Cortex of kidney (tissue), 1 donor: ENCODE measurements at places on chromosomes 12 and 14.

- no peak for DNase-seq
Observed at GRCh38 chr12:65287426-65287825, 8.9 kb downstream of the MSRB3 start.

DNA sequence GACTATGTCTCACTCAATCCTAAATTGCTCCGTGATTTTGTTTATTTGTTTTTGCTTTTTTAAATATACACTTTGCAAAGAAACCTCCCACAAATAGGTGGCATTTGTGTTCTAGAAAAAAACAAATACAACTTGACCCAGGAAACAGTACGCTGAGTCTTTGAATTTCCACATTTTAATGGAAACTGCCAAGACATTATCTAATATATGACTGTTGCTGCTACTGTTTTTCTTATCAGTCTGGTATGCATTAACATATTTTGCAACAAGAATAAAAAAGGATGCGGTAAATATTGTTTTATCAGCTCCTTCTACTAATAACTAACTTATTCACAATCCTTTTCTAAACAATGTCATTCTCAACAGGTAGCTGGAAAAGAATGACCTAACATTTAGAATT is 187.4 kb downstream of the LRIG3 start:
- DNase-seq = no peak

- DNase-seq = no peak
Observed at GRCh38 chr14:94638961-94639817, 27.0 kb downstream of the SERPINA3 start.

- no peak for DNase-seq
Observed at GRCh38 chr14:46596236-46596635, 55.3 kb downstream of the RPL10L start.

DNA sequence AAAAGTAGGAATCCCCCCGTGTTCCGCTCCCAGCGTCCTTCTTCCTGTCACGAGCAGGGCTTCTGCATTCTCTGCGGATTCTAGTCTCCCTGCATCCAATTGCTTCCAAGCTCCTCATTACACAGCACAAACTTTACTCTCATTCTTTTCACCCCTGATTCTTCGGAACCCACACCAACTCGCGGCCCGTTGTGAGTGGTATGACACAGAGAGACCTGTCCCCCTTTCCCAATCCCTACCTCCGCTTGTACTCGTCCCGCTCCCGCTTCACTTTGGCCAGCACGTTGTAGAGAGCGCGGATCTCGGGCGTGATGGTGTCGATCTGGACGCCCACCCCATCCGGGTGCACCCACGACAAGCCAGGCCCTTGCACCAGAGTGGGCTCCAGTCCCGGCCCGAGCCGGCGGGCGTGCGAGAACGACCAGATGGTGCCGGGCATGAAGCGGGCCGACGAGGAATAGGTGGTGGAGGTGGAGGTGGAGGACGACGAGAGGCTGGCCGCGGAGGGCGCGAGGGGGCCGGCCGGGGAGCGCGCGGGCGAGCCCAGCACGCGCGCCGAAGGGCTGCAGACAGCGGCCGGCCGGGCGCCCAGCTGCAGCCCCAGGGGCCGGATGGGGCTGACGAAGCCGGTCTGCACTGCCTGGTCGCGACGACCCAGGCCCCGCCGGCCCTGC is 687 bp downstream of the IFFO1 start:
- no peak for DNase-seq

- DNase-seq = no peak
Observed at GRCh38 chr14:22870811-22871223, 723 bp upstream of the LRP10 start.

- no peak for DNase-seq
Observed at GRCh38 chr12:128983371-128983770, 130.1 kb downstream of the GLT1D1 start.

GRCh38 chr14:94288610-94289465 is 4.2 kb downstream of the SERPINA10 start:
- no peak for DNase-seq

- no peak for DNase-seq
Observed at GRCh38 chr12:25106818-25107217, 88.1 kb downstream of the DNAI7 start.

- DNase-seq = no peak
Observed at GRCh38 chr12:123532808-123533649, 490 bp downstream of the RILPL1 start.

DNA sequence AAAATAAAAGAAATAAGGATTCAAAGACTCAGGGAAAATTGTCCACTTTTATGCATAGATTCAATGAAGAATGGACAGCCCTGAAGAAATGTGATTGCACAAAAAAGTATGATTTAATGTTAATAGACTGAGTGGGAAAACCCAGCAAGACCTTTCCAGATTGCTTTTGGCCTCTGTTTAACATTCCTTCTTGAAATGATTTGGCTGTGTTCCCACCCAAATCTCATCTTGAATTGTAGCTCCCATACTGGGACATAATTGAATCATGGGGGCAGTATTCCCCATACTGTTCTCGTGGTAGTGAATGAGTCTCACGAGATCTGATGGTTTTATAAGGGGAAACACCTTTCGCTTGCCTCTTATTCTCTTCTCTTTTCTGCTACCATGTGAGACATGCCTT is 1316.9 kb upstream of the SEL1L start:
- DNase-seq = no peak

DNA sequence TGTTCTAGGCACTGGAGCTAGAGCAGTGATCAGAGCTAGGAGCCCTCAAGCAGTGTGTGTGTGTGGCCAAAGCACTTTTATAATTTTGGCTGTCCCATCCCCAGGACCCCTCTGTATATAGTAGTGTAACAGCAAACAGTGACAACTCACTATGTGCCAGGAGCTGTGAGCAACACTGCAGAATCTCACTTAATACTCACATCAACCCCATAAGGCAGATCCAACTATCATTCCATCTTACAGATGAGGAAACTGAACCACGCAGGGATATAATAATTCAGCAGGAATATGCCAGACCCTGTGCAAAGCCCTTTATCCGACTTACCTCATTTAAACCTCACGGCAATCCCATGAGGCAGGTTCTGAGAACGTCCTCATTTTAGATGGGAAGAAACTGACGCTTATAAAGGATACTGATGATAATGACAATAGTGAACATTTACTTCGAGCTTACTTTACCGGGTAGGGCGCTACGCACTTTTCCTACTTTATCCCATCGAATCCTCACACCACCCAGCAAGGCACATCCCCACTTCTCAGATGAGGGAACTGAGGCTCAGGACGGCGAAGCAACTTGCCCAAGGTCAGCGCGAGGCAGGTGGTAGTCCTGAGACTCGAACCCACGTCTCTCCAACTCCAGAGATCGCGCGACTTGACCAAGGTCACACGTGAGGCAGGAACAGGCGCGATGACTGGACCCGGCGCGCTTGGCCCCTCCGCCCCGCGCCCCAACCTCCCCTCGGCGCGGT is 687 bp downstream of the RAB35 start:
- no peak for DNase-seq

GRCh38 chr14:95193081-95193480 is 35.8 kb upstream of the DICER1 start:
- DNase-seq = no peak

DNA sequence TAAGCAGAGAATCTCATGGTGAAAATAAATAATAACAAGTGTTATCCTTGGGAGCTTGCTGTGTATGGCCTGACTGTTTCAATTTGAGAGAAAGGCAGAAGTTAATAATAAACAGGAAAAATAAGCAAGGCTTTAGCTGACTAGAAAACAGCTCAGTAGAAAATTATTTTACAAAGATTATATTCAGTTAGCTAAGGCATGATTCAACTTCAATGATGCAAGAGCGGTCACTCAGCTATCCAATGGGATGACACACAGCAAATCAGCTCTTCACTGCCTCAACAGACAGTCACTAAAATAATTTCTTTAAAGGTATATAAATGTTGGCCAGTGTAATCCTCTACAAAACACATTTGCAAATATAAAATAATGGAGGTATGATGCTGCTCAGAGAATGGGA is 18.6 kb downstream of the GSTZ1 start:
- DNase-seq = no peak

- DNase-seq = no peak
Observed at GRCh38 chr14:55535516-55536203, 44.3 kb upstream of the KTN1 start.

DNA sequence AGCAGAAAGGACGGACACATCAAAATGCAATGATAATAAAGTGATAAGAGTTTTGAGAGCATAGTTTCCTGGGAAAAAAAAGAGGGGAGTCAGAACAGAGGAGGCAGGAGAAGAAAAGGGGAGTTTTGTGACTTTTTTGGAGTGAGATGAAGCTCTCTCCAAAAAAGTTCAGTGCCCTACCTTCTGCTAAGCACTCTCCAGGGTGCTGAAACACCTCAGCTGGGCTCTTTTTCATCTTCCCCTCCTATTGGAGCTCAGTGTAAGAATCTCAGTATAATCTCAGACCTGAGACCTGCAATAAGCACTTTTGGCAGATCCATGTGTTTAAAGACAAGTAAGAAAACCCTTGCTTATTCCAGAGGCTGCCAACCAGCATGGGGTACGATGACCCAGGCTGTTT is 58.9 kb upstream of the SRRM4 start:
- no peak for DNase-seq

GRCh38 chr12:111953455-111953854 is 59.5 kb downstream of the TMEM116 start:
- DNase-seq = no peak

DNA sequence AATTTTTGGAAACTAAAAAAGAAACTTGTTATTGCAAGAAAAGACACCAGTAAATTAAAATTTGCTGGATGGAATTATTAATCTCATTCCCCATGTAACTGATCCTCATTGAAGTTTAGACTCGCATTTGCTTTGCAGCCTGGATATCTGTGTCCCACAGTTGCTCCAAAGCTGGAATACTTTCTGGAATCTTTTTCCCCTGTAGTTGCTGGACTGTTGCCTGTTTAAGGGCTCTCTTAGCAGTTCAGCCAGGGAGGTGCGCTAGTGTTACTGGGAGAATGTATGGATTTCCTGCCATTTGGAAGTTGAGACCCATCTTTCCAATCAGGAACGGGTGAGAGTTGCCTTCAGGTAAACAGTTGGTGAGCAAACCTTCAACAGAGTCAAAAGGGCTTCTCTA is 20.3 kb downstream of the BCL2L14 start:
- no peak for DNase-seq

DNA sequence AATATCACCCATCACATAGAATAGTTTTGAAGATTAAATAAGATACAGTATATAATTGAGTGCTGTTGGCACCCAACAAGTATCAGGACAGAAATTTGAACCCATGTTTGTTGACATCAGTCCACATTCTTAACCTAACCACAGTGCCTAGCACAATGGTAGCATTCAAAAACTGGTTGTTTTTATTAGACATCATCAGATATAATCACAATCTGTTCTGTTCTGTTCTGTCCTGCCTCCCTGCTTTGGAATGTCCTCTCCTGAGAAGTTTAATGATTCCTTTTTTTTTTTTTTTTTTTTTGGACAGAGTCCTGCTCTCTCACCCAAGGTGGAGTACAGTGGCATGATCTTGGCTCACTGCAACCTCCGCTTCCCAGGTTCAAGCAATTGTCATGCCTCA is 476.6 kb downstream of the RMST start:
- no peak for DNase-seq

DNA sequence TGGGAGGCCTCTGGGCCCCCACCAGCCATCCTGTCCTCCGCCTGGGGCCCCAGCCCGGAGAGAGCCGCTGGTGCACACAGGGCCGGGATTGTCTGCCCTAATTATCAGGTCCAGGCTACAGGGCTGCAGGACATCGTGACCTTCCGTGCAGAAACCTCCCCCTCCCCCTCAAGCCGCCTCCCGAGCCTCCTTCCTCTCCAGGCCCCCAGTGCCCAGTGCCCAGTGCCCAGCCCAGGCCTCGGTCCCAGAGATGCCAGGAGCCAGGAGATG is 729 bp upstream of the GAPDH start:
- no peak for DNase-seq

DNA sequence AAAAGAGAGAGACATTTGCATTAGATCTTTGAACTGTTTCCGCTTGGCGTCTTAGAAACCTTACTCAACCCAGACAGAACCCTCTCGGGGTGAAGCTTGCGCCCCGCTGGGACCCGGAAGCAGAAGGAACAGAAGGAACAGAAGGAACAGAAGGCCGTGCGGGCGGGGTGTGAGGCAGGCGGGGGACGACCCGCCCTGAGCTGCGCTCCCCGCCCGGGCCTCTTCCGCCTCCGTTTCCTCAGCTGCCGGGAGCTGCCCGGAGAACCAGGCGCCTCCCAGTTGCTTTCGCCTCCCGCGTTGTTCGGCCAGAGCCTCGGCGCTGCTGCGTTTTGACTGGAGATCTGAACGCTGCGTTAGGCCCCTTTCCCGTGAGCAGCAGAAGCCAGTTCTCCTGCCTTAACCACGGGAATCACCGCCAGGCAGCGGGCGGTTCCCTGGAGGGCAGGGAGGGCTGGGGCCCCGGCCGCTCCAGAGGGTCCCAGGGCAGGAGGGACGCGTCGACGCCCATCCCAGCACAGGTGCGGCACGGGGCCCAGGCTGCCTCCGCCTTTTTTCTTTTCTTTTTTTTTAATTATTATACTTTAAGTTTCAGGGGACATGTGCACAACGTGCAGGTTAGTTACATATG is 19.3 kb upstream of the MMP17 start:
- no peak for DNase-seq

- no peak for DNase-seq
Observed at GRCh38 chr14:22560662-22561365, 28.2 kb downstream of the DAD1 start.

GRCh38 chr12:12734054-12734453 is 16.9 kb downstream of the CDKN1B start:
- DNase-seq = no peak

DNA sequence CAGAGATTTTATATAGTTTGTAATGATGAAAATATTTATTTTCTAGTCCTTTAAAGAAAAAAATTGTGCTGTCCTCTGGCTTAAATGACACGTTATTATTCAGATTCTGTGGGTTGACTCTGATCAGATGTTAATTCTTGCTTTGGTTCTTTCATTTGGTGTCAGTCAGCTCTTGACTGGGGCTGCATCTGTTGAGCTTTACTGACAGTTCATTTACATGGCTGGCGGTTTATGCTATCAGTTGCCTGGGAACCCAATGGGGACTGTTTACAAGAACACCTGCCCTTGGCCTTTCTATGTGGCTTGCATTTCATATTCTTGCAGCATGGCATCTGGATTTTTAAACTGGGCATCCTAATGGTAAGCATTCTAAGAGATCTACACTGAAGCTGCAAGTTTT is 667.1 kb upstream of the FBXO33 start:
- no peak for DNase-seq
